ENCODE measurements at places on chromosomes 4 and X. TPM values are rescaled to one million over a fixed set of nuclear protein-coding genes. Genes with fewer than 3 reads are reported as not detected.

- no peak for DNase-seq
Observed at GRCh38 chr4:172061204-172061603, 248.0 kb downstream of the GALNTL6 start.

DNA sequence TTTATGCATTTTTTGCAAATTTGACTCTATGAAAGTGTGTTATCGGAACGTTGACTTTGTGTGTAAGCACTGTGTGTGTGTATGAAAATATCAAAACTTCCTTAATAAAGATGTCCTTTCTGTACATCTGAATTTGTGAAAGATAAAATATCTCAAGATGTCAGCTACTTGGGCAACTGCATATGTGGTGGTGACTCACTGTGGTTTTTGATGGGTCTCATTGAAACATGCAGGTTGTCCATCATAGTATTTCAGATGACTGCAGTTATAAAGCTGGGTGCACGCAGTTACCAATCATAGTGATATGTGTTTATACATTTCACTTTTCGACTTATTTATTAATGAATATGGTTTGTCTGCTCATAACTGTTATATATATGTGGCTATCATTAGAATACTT is 19.7 kb upstream of the BBS12 start:
- DNase-seq = no peak

DNA sequence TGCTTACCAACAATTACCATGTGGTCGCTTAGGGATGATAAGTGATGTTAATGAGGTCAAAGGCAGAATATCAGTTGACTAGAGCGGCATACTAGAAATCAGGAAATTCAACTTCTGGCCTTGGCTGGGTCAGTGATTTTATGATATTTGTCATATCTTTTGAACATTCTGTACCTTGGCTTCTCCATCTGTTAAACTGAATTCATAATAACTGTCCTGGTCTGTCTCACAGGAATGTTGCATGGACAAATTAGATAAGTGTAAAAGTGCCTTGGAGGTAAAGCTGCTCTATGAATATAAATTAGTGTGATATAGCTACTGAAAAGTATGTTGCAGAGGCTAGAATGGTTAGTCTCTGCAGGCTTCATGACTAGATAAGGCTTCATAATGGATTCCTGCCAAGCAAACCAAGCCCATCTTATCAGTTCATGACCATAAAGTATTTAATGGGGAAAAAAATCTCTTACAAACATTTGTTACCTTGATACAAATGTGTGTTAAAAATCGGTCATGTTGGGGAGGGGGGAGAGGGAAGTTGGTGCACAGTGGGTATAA is 104.6 kb upstream of the BMPR1B start:
- DNase-seq = no peak

GRCh38 chr4:56434599-56435139 is 746 bp downstream of the PPAT start:
- peak; percentile 51 for DNase-seq

GRCh38 chrX:38927592-38927991 is 126.3 kb downstream of the MID1IP1 start:
- DNase-seq = no peak

DNA sequence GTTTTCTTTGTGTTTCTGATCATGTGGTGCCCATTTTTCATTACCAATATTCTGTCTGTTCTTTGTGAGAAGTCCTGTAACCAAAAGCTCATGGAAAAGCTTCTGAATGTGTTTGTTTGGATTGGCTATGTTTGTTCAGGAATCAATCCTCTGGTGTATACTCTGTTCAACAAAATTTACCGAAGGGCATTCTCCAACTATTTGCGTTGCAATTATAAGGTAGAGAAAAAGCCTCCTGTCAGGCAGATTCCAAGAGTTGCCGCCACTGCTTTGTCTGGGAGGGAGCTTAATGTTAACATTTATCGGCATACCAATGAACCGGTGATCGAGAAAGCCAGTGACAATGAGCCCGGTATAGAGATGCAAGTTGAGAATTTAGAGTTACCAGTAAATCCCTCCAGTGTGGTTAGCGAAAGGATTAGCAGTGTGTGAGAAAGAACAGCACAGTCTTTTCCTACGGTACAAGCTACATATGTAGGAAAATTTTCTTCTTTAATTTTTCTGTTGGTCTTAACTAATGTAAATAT is 110.4 kb downstream of the IL13RA2 start:
- no peak for DNase-seq

DNA sequence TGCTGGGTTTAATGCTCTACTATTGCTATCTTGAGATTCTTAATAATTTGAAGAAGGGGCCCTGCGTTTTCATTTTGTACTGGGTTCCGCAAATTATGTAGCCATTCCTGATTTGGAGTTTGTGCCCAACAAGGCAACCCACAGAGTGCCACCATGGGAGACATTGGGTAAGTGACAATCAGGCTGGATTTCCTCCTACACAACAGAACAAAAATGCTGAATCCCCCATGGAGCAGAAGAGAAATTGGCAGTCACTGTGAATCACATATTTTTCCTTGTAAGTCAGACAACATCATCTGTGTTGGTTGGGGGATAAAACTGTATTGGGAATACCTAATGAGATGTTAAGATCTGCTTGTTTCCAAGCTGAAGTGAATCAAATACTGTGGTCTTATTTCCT is 80.9 kb downstream of the CNGA2 start:
- DNase-seq = no peak

DNA sequence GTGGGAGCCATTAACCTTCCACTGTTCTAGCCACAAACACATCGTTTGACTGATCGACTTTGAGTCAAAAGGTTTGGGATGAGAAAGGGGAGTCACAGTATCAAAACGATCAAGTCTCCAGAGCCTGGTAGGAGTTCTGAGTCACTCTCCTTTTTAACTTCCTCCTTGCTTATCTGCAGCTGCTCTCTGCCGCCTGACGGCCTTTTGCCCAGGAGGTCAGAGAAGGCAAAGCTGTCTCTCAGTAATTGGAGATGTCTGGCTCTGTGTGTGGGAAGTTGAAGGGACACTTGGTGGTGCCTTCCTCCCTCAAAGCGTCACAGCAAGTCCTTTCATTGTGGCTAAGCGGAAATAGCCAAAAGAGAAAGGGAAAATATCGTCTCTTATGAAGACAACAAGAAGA is 63.1 kb downstream of the ANOS1 start:
- no peak for DNase-seq

- no peak for DNase-seq
Observed at GRCh38 chr4:118799231-118799942, 36.5 kb downstream of the SEC24D start.

- DNase-seq = no peak
Observed at GRCh38 chr4:37715889-37716402, 29.8 kb upstream of the RELL1 start.

- DNase-seq = no peak
Observed at GRCh38 chr4:101421386-101421785, 74.1 kb upstream of the PPP3CA start.

GRCh38 chr4:114312338-114312737 is 286.3 kb upstream of the UGT8 start:
- no peak for DNase-seq

Gene PPEF2
- polyA plus RNA-seq = 0.06 TPM

Gene DUSP9
- 0.41 TPM for polyA plus RNA-seq

Gene RAB33A
- polyA plus RNA-seq = 0.90 TPM

Gene GATA1
- 0.65 TPM for polyA plus RNA-seq

Gene NSUN7
- 17.0 TPM for polyA plus RNA-seq

Gene FDCSP
- polyA plus RNA-seq = not detected

Gene TECRL
- 0.04 TPM for polyA plus RNA-seq

Gene IGSF1
- 16.8 TPM for polyA plus RNA-seq

Gene IGFBP7
- 266 TPM for polyA plus RNA-seq

Measured in left lung (tissue), 14 donors.